Renal cortex interstitium (tissue), 15 donors: ENCODE measurements at places on chromosomes 5 and 9. TPM values are rescaled to one million over a fixed set of nuclear protein-coding genes. Genes with fewer than 3 reads are reported as not detected.
A peak's percentile ranks its signal among the peaks of the same experiment; 100 is the strongest.

URM1 gene
- 62.9 TPM for polyA plus RNA-seq

ANXA2R gene
- polyA plus RNA-seq = 1.4 TPM

MEF2C gene
- polyA plus RNA-seq = 41.3 TPM

FAM151B gene
- 3.4 TPM for polyA plus RNA-seq

FOXI1 gene
- polyA plus RNA-seq = 4.9 TPM

SGCD gene
- 6.9 TPM for polyA plus RNA-seq

LTC4S gene
- 6.8 TPM for polyA plus RNA-seq

PRXL2C gene
- 7.5 TPM for polyA plus RNA-seq

ROPN1L gene
- polyA plus RNA-seq = 1.6 TPM

SLC23A1 gene
- polyA plus RNA-seq = 11.8 TPM

DNA sequence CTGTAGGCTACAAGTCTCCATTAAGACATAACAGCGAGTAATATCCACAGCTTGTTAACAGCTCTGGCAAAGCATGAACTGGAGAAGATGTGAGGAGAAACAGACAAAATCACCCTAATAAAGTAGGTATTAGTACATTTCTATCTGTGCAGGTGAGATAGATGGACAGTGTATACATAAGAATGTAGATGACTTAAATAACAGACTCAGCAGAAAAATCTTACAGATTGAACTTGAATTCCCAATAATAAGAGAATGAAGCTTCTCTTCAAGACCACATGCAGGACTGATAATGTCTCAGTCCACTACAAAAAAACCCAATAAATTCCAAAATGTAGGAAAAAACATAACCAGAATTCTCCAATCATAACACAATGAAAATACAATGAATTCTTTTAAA is 153.0 kb downstream of the IRX2 start:
- no peak for DNase-seq

DNA sequence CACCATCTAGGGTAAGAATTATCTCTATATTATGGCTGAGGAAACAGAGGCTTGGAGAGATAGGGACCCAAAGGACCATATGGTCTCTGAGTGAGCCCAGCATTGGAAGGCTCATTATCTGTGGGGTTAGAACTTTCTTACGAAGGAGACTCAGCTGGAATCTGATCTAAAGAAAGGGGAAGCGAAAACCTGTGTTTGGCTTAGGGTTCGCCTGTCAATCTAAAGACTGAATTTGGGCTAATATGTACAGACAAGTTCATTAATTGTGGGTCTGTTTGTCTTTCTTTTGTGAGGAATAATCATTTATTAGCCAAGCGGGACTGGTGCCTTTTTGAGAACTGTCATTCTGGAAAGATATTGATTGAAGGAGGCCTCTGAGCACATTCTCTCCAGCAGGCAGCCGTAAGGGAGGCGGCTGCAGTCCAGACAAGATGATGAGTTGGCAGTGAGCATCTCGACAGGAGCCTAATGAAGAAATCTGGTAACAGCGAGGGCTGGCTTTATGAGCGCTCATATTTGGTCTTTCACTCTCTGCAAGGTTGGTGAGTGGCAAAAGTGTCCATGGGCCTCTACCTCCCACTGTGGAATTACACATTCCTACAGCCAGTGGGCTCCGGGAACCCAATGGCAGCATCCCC is 104.2 kb upstream of the GPR151 start:
- no peak for DNase-seq

GRCh38 chr9:109903515-109904138 is 123.6 kb downstream of the PALM2AKAP2 start:
- no peak for DNase-seq

GRCh38 chr9:113548221-113549041 is 84.9 kb downstream of the RGS3 start:
- no peak for DNase-seq

DNA sequence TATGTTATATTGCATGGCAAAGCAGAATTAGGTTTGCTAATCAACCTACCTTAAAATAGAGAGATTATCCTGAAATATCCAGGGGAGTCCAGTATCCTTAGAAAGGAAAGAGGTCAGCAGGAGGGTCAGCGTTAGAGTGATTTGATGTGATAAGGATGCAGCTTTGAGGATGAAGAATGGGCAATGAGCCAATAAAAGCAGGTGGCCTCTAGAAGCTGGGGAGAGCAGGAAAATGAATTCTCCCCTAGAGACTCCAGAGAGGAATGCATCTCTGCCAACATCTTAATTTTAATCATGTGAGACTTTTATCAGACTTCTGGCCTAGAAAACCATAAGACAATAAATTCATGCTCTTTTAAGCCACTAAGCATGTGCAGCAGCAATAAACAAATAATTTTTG is 65.7 kb upstream of the SYK start:
- no peak for DNase-seq

GRCh38 chr9:133487331-133487725 is 8.4 kb upstream of the SLC2A6 start:
- no peak for DNase-seq

GRCh38 chr9:25990376-25990775 is 312.1 kb upstream of the TUSC1 start:
- DNase-seq = no peak

DNA sequence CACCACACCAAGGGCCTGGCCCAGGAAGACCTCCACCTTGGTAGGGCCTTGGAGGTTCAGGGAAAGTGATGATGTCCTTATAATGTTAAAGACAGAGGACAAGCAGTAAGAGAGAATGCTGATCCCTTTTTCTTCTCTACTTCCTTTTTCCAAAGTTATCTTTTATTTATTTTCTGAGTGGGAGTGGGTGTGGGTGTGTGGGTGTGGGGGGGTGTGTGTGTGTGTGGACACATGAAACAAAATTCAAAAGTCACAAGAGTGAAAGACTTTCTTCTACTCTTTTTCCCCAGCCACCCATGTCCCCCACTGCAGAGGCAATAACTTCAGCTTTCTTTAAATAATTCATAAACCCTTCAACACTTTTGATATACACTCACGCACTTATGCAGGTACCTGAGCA is 70.8 kb downstream of the ROR2 start:
- no peak for DNase-seq

- DNase-seq = no peak
Observed at GRCh38 chr9:88503845-88504764, 30.9 kb upstream of the NXNL2 start.

DNA sequence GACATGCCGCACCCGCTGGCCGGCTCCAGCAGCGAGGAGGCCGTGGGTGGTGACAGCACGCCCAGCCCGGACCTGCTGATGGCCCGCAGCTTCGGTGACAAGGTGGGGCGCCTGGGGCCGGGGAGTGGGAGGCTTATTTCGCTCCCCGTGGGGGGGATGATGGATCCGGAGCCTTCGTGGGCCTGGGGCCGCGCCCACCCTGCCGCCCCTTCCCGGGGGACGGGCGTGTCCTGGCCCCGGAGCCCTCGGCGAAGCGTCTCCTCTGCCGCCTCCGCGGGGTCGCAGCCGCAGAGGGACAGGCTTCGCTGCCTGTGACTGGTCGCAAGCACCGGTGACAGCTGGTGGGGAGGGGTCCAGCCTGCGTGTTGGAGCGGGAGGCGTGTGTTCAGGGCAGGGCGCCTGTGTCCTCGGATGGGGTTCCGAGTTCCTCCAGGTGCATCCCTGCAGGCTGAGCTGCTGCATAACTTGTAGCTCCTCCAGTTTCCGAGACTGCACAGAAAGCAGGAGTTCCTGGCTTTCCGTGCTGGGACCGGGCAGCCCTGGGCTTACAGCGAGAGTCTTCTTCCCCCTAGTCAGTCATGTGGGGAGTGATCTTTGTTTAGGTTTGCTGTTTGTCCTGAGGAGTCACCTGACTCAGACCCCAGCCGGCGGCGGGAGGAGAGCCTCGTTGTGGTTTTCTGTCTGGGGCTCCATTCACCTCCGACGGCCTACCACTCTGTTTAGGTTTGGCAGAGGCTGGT is 666 bp downstream of the SNX30 start:
- no peak for DNase-seq

DNA sequence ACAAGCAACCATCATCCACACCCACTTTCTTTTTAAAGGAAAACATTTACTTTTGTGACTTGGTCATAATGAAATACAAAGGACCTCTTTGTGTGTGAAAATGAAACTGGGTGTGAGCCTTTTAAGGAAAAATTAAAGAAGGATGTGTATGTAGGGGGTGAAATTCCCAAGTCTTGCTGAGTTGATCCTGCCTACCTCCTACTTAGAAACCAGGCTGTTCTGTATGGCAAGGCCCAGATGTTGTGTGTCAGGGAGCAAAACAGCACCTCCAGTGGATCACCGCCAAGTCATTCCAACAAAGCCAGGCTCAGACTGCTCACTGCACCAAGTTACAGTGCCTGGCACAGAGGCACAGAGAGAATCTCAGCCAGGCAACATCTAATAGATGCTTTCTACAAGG is 198.5 kb upstream of the FBN2 start:
- DNase-seq = no peak

DNA sequence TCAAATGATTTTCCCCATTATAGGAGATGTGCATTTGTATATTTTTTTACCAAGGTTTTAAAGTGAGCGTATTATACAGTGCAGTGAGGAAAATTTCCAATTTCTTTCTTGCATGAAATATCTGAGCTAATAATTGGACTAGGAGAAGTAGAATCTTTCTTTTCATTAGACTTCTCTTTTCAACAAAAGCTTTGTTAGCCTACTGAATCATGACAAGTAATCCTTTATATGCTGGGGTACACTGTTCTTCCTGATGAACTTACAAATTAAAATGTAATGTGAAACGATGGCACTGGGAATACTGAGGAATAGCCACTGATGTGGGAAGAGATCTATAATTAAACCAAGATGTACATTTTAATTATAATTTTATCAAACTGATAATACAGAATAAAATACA is 829.6 kb downstream of the PTPRD start:
- no peak for DNase-seq

GRCh38 chr5:174315471-174315870 is 270.0 kb downstream of the NSG2 start:
- DNase-seq = no peak

GRCh38 chr5:9587135-9587534 is 41.3 kb upstream of the SEMA5A start:
- DNase-seq = no peak

- DNase-seq = no peak
Observed at GRCh38 chr5:144209361-144209760, 38.7 kb downstream of the KCTD16 start.

DNA sequence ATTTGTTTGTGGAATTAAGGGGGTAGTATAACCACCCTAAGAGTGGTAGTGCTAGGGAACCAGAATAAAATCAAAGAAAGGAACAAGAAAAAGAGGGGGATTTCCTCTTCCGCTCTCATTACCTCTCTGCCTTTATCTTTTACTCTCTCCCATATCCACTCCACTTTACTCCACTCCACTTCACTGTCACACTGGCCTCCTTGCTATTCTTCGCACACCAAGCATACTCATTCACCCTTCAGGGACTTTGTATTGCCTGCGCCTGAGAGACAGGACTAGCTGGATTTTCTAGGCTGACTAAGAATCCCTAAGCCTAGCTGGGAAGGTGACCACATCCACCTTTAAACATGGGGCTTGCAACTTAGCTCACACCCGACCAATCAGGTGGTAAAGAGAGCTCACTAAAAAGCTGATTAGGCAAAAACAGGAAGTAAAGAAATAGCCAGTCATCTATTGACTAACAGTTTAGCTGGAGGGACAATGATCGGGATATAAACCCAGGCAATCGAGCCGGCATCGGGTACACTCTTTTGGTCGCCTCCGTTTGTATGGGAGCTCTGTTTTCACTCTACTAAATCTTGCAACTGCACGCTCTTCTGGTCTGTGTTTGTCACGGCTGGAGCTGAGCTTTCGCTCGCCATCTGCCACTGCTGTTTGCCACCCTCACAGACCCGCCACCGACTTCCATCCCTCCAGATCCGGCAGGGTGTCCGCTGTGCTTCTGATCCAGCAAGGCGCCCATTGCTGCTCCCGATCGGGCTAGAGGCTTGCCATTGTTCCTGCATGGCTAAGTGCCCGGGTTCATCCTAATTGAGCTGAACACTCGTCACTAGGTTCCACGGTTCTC is 121.8 kb downstream of the FAM170A start:
- no peak for DNase-seq

- DNase-seq = no peak
Observed at GRCh38 chr5:62149879-62150278, 156.1 kb upstream of the KIF2A start.

DNA sequence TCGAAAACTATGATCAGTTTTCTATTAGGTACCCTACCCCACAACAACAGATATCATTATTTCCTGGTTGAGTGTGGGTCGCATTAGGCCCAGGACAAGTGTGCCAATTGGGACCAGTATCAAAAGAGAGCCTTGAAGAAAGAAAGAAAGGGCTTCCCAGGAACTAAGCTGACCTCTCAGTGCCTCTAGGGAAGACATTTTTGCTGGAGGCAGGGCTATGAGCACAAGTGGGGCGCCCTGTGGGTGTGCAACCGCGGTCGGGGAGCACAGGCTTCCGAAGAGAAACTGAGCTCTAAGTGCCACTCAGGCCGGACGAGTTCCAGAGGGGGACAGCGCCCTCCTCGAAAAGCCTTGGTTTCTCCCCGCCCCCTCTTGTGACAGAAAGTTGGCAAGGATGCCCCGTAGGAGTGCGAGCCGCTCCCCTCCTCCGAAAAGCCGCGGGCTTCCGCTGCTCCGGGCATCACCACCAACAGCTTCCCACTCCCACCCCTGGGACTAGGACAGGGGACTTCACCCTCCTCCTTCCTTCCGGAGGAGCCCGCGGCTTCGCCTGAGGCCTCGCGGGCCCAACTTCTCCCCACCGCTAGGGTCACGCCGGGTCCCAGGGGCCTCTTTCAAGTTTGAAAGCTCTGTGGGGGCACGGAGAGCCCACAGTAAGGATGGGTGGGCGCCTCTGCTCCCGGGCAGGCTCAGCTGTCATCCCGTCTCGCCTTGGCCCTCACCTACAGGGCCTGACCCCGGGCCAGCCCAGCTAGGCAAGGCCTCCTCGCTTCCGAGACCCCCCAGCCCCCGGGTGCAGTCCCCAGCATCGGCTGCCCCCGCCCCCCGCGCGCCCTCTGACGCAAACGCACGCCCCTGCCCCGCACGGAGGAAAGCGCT is 2.0 kb downstream of the NR2F1-AS1 start:
- DNase-seq = peak; percentile 77

GRCh38 chr5:106797996-106798395 is 872.7 kb downstream of the EFNA5 start:
- no peak for DNase-seq

GRCh38 chr5:171308453-171309275 is at the start of gene TLX3:
TSS of gene TLX3 (plus strand) at chr5:171309248. CDS start at chr5:171309366, 118 bp downstream.
- no peak for DNase-seq

DNA sequence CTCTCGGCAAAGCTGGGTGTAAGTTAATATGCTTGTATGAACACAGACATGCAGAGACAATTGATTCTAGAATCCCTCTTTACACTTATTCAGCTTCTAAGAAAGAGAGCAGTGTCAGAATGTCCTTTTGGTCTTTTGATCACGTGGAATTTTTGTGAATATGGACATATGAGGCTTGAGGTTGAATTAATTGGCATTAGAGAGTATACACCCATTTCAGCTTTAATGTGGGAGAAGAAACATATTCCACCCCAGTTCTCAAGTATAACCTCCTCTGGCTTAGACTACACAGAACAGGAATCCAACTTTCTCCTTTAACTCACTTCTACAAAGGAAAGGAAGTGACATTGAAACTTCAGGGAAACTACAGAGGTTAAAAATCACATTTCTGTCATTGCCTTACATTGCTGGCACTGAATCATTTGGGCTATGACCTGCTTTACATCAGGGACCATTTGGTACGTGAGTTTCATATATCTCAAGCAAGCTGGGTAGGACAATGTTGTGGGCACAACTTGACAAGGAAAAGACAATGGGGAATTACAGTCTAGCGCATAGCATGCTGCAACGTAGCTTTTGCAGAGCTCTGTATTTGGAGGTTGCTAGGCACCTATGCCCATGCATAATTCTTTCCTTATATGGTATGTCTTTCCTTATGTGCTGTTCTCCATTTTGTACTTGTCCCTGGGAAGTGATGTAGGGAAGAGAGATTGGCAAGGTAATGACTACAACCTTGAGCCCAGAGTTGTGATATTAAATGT is 19.5 kb downstream of the DAB2 start:
- no peak for DNase-seq

GRCh38 chr5:168329302-168329701 is 37.9 kb downstream of the WWC1 start:
- DNase-seq = no peak
